Naive thymus-derived CD4-positive, alpha-beta T cell (primary cell): ENCODE measurements at places on chromosomes 6 and 20. TPM values are rescaled to one million over a fixed set of nuclear protein-coding genes. Genes with fewer than 3 reads are reported as not detected.

DNA sequence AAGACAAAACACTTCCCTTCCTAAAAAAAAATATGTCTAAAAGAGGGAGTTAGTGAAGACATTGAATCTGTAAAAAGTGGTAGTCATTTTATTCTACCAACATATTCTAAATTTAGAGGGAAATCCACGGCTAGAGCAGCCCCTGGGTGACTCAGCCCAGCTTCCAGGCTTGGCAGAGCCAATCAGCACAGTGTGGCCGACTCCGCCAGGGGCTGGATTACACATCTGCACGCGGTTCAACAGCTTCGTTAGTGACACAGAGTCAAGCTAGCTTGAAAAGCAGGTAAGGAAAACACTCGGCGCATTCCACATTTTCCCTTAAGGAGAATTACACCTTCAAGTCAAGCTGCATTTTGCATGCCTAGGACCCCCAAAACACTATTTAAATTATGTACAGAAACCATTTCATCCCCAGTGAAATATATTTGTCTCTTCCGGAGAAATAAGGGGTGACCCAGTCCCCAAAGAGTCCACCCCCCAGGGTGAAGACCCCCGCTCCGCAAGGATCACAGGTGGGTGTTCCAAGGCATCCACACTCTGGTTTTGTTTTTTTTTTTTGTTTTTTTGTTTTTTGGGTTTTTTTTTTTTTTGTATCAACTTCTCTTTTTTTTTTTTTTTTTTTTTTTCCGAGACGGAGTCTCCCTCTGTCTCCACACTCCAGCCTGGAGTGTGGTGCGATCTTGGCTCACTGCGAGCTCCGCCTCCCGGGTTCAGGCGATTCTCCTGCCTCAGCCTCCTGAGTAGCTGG lies 58.4 kb upstream of the ARID1B start:
- no peaks in the 10 kb centered on the region for H3K36me3 ChIP-seq
- H3K27ac ChIP-seq = peak overlapping the region; percentile 70
- H3K4me3 ChIP-seq = no peak overlapping the region
- H3K27me3 ChIP-seq = no peaks in the 10 kb centered on the region
- H3K4me1 ChIP-seq = peaks cover 15% of the 10 kb centered on the region

The MAP7 gene
- total RNA-seq = 0.32 TPM

- H3K27me3 ChIP-seq = no peaks in the 10 kb centered on the region
- peaks cover 74% of the 10 kb centered on the region for H3K4me1 ChIP-seq
- H3K36me3 ChIP-seq = no peaks in the 10 kb centered on the region
- DNase-seq = no peak
- peak overlapping the region; percentile 60 for H3K4me3 ChIP-seq
Observed at GRCh38 chr20:48822879-48823385, 4.9 kb downstream of the PREX1 start.

GRCh38 chr6:11798096-11798495 lies 19.5 kb upstream of the ADTRP start:
- no peak for DNase-seq
- H3K36me3 ChIP-seq = no peaks in the 10 kb centered on the region
- no peaks in the 10 kb centered on the region for H3K4me1 ChIP-seq
- no peak overlapping the region for H3K27ac ChIP-seq

DNA sequence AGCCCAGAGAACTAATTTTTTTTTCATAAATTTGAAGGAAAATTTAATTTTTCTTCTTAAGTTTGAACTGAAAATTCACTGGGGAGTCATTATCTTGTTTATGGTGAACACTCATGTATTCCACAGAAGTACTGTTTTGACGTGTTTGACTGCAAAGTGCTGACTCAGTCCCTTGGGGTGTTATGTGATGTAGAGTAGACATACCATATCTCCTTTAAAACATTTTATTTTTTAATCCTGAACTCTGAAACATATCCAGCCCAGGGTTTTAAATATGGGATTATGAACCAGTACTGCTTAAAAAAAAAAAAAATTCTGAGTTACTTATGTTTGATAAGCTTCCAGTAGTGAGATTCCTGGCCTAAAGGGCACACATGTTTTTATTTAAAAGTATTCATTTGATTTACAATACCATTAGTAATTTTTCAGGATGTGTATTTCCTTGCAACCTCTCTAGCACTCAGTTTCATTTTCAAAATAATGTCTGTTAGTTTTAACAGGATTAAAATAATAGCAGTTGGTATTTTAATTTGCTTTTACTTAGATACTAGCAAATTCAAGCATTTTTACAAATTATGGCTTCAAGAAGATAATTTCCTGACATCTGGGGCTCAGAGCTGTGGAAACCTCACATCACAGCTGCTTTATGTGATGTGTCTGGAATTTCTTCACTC lies 81.7 kb upstream of the PDE10A start:
- no peak overlapping the region for H3K4me3 ChIP-seq
- no peaks in the 10 kb centered on the region for H3K27me3 ChIP-seq
- H3K27ac ChIP-seq = no peak overlapping the region
- no peak for DNase-seq

GRCh38 chr6:137399881-137400443 lies 94.2 kb downstream of the OLIG3 start:
- no peaks in the 10 kb centered on the region for H3K36me3 ChIP-seq
- no peaks in the 10 kb centered on the region for H3K27me3 ChIP-seq
- no peak overlapping the region for H3K4me3 ChIP-seq

- peaks cover 17% of the 10 kb centered on the region for H3K36me3 ChIP-seq
- no peak overlapping the region for H3K27ac ChIP-seq
- no peak overlapping the region for H3K4me3 ChIP-seq
- no peaks in the 10 kb centered on the region for H3K4me1 ChIP-seq
- no peak for DNase-seq
Observed at GRCh38 chr6:108667993-108668392, 107.3 kb downstream of the FOXO3 start.

DNA sequence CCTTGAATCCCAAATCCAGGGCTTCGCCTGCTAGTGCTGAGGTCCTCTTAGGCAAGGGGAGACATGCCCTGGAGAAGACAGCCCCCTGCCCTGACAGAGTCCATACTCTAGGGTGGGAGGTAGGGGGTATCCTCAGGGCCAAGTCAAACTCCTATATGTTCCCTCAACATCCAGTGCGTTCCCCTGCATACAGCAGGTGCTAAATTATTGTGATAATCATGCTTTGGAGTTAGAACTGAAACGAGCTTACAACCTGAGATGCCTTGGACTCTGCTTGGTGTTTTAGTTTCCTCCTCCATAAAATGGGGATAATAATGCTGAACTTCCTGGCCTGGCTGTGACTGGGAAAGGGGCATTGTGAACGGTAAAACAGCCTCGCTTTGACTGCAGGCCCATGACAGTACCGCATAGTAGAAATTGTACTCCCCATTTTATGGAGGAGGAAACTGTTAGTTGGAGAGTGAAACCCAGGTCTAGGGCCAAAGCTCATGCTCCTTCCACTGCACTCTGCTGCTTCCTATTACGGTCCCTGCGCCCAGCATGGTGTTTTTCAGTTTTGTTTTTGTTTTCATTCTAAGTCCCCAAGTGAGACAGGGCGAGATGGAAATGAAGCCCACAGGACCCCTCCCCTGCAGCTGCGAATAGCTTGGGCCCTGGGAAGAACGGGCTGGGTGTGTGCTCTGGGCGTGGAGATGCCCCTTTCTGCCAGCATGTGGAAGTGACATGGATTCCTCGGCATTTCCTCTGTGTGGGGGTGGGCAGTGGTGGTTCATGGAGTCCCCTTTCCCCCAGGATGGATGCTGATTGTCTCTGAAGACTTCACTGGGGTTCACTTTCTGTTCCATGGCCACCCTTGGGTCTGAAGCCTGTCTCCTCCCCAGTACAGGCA lies 162.5 kb downstream of the VEGFA start:
- no peak overlapping the region for H3K27ac ChIP-seq
- no peaks in the 10 kb centered on the region for H3K27me3 ChIP-seq
- H3K4me3 ChIP-seq = no peak overlapping the region
- no peaks in the 10 kb centered on the region for H3K36me3 ChIP-seq

DNA sequence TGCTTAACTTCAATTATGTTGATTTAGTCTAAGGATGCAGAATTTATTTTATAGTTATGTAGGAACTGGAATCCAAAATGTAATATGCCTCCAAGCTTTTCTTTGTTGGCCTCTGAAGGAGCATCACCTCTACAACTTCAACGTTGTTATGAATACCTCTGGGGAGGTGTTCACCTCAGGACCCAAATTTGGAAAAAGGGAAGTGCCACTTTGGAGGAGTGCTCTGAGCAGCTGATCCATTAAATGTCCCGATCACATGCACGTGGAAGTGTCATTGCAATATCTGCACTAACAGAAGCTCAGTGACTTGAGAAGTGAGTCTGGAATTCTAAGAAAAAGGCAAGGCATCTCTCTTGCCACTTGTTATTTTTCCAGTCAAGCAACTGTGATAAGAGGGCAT lies 22.2 kb upstream of the SLC17A3 start:
- H3K27me3 ChIP-seq = no peaks in the 10 kb centered on the region
- no peak for DNase-seq
- H3K4me1 ChIP-seq = no peaks in the 10 kb centered on the region
- H3K27ac ChIP-seq = no peak overlapping the region
- H3K4me3 ChIP-seq = no peak overlapping the region

DNA sequence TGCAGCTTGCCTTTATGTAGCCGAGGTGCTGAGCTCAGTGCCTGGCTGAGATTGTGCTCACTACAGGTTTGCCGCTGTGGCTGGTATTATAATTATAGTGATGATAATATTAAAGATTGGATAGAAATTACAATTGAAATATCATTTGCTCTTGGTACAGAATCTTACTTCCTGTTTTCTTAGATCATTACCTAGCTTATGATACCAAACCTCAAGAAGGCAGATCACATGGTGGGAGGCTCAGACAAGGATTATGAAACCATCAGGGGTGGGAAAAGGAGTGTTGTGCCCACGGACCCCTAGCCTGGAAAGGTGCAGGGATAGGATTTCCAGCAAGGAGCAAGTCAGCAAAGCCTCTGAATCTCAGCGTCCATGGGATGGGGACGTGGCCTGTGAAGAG lies 70.6 kb downstream of the IGF2R start:
- DNase-seq = no peak
- peaks cover 72% of the 10 kb centered on the region for H3K36me3 ChIP-seq
- H3K27me3 ChIP-seq = no peaks in the 10 kb centered on the region
- H3K4me1 ChIP-seq = peaks cover 7% of the 10 kb centered on the region
- no peak overlapping the region for H3K4me3 ChIP-seq
